ENCODE measurements at places on chromosomes 5 and 9.
A peak's percentile ranks its signal among the peaks of the same experiment; 100 is the strongest.

- DNase-seq = no peak
Measured at GRCh38 chr5:1507961-1508658, 15.7 kb downstream of the LPCAT1 start.

DNA sequence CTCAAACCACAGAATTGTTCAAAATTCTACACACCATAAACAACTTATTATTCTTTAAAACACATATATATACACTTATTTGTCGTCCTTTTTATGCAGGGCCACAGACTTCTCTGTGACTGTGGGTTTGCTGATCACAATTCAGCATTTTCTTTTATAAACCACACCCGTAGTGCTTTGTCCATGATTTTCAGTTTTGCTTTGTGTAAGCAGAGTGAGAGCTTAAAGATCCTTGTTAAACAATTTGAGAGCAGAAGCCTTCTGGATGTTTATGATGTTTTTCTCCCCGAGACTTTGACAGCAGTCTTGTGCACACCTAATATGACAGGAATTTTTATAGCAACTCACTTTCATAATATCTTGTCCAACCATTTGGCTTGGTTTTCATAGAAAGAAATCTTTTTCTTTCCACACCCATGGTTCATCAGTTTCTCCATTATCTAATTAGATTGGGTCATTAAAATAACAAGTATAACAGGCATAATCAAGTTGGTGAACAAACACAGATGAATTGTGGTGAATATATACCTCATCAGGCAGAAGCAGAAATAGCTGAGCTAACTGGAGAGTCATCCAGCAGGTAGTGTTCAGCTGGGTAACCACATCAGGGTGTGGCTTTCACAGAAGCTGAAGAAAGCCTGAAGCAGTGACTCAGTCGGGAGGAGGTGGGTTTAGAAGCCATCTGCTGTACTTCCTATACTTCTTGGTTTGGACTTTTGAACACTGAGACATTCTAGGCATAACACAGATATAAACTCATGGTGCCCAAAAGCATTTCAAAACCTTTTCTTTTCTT, 232.8 kb downstream of the DOCK8 start:
- peak; percentile 34 for DNase-seq

DNA sequence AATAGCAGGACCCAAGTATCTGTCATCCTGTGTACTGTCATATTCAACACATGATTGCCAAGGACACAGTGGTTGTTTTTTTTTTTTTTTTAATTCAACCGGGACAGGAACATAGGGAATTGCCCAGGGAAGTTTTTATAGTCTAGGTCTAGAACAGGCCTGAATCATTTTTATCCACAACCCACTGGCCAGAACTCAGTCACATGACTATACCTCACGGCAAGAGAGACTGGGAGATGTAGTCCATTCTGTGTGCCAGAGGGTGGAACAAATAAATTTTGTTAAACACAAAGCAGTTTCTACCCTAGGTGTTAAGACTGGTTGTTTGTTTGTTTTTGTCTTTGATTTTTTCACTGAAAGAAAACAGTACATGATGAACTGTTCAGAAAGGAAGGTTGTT, 105.8 kb upstream of the SMARCA2 start:
- DNase-seq = no peak

GRCh38 chr9:88398016-88398415, 9.8 kb downstream of the SPIN1 start:
- no peak for DNase-seq

DNA sequence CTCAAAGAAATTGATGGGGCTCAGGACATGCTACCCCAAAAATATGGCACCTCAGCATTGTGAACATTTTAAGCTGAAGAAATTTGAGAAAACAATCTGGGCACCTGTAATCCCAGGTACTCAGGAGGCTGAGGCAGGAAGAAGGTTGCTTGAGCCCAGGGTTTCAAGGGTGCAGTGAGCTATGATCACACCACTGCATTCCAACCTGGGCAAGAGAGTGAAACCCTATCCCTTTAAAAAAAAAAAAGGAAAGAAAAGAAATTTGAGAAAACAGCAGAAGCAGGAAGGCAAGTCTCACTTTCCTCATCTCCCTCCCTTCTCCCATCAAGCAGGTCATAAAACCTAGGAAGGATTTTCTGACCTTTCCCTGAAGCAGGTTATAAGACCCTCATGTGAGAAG, 23.6 kb downstream of the TPD52L3 start:
- DNase-seq = no peak

DNA sequence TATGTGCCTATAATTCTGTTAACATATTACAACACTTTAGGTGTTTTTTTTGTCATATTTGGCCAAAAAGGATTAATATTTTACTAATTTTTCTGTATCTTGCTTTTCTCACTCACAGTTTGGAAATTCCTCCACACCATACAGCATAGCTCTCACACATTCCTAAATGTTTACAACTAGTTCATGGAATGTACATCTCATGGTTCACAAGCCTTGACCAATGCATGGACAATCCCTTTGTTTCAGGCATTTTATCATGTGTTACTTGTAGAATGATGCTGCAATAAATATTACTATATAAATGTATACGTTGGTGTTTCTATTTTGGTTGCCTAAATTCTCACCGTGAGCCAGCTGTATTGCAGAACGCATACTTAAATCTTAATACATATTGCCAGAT, 80.5 kb upstream of the SPATA31C2 start:
- DNase-seq = no peak

DNA sequence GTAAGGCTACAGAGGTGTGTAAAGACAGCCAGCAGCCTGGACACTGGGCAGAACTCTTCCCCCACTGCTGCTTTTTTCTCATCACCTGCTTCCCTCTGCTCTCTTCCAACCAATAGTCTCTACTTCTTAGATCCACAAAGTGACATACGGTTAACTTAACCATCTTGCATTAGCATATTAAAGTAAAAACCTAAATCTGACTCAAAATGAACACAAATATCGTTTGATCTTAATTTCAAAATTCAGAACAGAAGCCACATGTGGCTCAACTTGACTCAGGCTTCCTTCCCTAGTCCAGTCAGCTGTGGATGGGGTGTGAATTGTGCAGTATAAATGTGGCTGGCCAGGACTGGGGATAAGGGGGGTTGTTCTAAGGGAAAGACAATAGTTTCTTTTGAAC, 114.3 kb downstream of the STARD4 start:
- no peak for DNase-seq

DNA sequence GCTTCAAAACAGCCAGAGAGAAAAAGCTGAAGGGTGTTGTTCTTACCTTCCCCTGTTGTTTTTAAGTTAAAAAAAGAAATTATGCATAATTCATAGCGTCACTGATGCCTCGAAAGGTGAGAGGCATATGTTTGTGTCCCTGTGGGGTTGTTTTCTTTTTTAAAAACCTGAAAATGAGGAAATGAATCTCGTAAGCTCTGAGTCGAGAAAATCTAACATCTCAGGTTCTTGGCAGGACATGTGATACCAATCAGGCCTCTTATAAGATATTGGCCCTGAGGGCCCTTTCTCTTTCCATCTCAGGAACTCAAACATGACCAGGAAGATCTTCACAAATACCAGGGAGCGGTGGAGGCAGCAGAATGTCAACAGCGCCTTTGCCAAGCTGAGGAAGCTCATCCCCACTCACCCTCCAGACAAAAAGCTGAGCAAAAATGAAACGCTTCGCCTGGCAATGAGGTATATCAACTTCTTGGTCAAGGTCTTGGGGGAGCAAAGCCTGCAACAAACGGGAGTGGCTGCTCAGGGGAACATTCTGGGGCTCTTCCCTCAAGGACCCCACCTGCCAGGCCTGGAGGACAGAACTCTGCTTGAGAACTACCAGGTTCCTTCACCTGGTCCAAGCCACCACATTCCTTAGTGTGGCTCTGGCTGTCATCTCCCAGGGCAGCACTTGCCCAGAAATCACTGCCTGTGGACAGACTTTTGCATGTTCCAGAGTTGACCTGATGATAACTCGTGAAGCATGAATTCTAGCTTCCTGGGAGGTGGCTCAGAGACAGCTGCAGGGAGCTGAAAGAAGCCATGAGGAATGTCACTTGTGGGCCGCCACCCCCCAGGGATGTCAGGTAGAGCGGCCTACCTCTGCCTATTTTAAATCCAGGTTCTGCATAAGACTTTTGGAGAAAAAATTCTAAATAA, at the start of gene TAL2:
Gene TAL2 (plus strand): TSS at position 274 of the 921 bp plus-strand sequence. CDS start 40 bp downstream, at position 314.
- no peak for DNase-seq

DNA sequence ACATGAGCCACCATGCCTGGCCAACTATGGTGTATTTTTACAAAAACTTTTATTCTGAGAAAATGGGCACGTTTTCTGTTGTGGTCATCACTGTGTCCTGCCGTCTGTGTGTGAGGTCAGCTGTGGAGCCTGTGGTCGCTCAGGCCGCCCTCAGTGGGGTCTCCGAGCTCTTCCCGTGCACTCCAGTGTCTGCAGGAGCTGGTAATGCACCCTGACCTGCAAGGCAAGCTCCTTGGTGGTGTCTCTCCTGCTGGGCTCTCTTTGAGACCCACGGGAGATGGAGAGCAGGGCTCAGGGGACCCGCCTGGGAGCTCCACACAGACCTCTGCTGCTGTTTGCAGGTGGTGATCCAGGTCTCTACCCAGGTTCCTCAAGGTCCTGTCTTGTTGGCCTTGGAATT, 9.6 kb upstream of the AHRR start:
- no peak for DNase-seq

- no peak for DNase-seq
Measured at GRCh38 chr5:126354858-126355731, 68.1 kb upstream of the GRAMD2B start.

DNA sequence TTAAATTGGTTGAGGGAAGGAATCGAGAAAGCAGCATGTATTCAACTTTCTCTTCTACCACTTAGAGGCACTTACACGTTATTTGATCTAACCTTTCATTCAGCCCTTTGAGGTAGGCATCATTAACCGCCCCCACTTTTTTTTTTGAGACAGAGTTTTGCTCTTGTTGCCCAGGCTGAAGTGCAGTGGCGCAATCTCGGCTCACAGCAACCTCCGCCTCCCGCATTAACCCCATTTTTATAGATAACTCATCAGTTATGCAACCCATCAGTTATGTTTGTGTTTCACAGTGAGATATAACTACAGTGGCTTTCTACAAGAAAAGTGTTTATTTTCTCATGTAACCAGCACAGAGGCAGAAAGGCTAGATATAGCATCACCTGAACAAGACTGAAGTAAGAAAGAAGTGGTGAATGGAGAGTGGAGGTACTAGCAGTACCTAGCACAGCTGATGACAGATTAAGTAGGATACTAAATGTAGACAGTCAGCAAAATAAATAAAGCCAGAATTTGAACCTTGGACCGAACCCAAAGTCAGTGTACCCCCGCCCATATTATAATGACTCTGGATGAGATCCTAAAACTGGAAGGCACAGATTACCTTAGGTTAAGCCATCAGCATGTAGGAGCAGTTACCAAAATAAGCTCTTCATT, 91.2 kb downstream of the PJA2 start:
- DNase-seq = no peak

GRCh38 chr5:123007182-123007581, 29.3 kb downstream of the PPIC start:
- DNase-seq = no peak

DNA sequence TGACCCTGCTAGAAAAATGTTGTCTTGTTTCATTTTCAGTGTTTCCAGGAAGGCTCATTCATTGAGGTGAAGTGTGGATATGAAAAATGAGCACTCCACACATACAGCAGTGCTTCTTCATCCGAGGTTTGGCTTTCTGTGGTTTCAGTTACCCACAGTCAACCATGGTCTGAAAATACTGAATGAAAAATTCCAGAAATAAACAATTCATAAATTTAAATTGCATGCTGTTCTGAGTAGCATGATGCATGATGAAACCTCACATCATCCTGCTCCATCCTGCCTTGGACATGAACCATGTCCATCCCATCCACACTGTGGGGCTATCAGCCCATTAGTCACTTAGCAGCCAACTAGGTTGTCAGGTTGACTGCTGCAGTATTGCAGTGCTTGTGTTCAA, 10.4 kb upstream of the SLC45A2 start:
- no peak for DNase-seq

DNA sequence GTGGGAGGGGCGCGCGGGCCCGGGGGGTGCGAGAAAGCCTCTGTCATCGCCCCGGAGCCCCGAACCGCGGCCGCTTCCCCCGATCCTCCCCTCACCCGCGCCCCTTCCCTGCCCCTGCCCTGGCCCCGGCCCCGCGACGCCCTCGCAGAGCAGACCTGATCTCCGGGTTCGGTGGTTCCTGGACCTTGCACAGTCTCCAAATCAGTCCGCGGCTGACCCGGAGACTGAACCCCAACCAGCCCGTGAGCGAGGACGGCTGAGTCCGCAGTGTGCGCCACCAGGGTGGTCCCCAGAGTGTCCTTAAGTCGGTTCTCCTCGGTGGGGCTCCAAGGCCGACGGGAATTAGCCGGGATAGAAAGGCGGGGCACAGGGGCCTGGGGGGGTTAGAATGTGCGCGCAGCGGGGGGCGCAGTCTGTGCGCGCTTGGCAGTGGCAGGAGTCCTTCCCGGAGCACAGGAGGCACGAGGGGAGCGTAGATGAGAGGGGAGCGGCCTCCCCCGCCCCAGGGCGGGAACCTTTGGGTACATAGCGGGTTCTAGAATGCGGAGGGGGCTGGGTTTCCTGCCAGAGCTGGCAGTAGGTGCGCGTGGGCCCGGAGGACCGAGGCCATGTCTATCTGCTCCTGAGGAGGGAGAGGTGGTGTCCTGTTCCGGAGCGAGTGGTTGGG, 779 bp downstream of the PKN3 start:
- no peak for DNase-seq

- no peak for DNase-seq
Measured at GRCh38 chr9:26369093-26369492, 523.5 kb downstream of the CAAP1 start.

- no peak for DNase-seq
Measured at GRCh38 chr9:121472446-121472845, 27.2 kb downstream of the GGTA1 start.

- DNase-seq = no peak
Measured at GRCh38 chr5:17215361-17215760, 2.1 kb upstream of the BASP1 start.

- DNase-seq = no peak
Measured at GRCh38 chr9:136133191-136133958, 14.7 kb upstream of the TMEM250 start.

DNA sequence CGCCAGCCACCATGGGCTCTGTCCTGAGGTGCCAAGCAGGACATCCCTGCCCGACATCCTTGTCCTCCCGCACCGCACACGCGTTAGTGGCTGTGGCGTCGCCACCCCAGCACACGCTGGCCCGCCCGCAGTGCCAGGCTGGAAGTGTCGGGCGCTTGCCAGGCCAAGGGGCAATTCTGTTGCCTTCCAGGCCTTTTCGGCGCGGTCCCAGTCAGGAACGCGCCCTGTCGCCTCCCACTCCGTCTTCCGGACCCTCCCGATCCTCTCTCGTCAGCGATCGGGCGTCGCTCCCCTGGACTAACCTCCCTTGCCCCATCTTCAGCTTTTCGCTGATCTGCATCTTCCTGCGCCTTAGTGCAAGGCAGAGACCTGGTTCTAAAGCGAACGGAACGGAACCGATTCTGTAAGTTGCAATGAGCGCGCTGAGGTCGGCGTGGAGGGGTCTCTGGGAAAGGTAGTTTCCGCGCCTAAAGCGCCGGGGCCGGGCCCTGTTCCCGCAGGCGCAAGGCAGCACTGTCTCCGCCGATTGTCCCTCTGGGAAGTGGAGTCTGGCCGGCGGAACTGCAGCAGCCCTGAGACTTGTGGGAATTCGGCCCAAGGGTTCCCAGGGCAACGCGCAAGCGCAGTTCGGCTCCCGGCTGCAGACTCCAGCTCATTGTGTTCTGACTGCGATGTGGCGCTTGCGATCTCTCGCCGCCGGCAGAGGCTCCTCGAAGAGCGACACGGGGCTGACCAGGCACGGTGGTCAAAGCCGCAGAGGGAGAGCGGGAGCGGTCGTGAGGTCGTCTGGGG, at the start of gene ZNF454:
Gene ZNF454 (plus strand): TSS at position 630 of the 792 bp plus-strand sequence. CDS start 1,594 bp downstream, outside the sequence.
- DNase-seq = no peak
